NCI-H146 (cell line): ENCODE measurements at places on chromosomes 1 and 21.

- no peak for DNase-seq
Measured at GRCh38 chr21:35127026-35127425, 77.9 kb upstream of the RUNX1 start.

GRCh38 chr1:44676484-44677200 is 2.1 kb downstream of the ARMH1 start:
- DNase-seq, result no peak

DNA sequence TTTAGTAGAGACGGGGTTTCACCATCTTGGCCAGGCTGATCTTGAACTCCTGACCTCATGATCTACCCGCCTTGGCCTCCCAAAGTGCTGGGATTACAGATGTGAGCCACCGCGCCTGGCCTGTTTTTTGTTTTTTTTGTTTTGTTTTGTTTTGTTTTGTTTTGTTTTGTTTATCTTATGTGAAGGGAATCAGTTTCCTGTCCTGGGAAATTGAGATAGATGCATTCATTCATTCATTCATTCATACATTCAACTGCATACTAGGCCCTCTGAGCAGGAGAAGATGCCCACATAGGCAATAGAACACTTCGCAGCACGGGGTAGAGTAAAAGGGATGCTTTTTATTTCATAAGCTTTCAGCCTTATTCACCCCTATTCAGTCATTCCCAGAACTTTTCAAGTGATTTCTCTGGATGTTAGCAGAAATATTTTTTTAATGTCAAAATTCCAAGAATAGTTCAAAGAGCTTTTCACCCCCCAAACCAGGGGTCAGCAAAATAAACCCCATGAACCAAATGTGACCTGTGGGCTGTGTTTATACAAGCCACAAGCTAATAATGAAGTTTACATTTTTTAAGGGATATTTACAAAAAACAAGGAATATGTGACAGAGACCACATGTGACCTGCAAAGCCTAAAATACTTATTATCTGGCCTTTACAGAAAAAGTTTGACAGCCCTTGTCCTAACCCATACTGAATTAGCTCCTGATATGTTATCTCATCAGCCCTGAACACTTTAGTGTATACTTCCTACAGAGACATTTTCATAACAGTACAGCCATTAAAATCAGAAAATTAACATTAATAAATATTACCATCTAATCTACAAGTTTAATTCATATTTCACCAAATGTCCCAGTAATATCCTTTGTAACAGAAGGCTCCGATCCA is 127.1 kb downstream of the MAST2 start:
- no peak for DNase-seq

- no peak for DNase-seq
Measured at GRCh38 chr1:154337253-154337894, 12.0 kb downstream of the ATP8B2 start.

GRCh38 chr1:30615076-30615795 is 108.1 kb downstream of the MATN1 start:
- DNase-seq, result no peak

GRCh38 chr1:173669491-173669941 is at the start of gene ANKRD45:
ANKRD45 (minus strand) TSS chr1:173669851; CDS start chr1:173659418, 10,433 bp downstream.
- no peak for DNase-seq

GRCh38 chr1:210587566-210587965 is 258.9 kb downstream of the HHAT start:
- no peak for DNase-seq

DNA sequence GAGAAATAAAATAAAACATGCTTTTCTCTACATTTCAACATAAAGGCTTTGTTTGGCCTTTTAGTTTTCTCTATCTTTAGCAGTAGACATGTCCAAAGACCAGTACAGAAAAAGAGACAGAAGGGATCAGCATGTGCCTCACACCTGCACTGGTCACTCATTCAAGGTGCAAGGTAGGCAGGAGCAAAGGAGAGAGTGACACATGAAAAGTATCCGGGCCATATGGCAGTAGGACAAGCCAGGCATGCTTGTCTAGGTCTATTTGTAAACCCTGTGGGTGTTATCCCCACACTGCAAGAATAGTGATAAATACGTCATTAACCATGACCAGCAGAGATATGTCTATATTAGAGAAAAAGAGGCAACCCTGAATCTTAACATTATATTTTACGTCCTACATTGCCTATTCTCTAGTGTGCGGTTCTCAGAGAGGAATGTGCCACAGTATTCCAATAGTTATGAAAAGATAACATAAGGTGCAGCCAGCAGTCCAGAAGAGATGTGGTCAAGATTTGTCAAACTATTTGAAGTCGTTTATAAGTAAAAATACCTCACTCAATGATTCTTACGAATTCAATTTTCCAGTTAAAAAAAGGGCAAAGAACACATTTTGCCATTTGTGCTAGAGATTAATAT is 32.1 kb downstream of the PRRX1 start:
- no peak for DNase-seq

DNA sequence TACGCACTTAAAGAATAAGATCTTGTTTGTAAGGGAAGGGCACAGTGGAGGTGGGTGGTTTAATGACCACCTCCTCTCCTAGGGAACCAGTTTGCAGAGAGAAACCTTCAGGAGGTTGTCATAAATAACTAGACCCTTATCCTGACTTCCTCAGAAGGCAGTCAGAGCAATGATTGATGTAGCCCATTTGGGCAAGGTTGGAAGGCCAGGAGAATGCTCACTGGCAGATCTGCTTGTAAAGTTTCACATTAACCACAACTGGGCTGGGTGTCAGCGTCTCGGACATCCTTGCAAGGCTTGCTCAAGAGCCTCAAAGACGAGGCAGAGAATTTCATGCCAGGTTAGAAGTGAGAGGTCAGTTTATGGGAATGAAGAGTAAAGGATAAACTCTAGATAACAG is 87.6 kb upstream of the TRABD2B start:
- DNase-seq, result no peak

DNA sequence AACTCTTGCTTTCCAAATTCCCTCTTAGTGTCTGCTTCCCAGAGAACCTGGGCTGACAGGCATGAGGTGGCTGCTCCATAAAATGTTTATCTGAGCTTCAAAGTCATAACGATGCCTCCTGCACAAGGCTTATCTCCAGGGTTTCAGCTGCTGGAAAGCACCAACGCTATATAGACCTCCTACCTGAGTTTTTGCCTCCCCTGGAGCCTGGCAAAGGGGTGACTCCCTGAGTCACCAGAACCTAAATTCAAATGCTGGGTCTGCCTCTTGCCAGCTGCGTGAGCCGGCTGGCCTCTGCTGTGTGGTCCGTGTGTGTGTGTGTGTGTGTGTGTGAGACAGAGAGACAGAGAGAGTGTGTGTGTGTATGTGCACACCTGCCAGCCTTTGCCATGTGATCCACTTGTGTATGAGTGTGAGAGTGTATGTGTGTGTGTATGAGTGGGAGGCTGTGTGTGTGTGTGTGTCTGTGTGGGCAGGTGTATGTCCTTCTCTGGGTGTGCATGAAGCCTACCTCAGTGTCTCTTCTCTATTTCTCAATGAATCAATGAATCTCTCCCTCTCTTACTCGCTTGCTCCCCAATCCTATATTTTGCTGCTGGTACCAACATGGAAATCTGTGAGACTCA is 714.9 kb downstream of the MATN1 start:
- DNase-seq, result no peak

DNA sequence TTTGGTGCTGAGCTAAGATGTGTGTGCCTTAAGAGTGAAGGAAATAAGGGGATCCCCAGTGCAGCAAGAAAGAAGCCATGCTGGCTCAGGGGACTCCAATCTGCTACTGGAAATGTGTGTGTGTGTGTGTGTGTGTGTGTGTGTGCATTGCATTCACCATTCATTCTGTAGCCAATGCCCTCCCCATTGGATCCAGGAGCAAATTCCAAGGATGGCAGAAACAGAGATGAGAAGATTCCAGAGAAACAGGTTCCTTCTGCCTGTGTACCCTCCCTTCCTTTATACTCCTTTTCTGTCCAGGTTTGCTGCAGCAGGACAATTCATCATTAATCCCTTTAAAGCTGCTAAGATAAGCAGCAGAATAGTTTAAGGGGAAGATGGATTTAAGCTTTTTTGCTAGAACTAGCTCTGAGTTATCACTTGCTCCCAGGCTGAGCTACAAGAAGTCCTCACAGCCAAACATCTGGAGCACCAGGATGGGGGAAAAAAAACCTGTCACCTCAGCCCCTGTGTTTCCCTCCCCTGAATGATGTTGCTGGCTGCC is 3.2 kb downstream of the SLC6A17 start:
- DNase-seq, result no peak

GRCh38 chr21:32539378-32539777 is 45.9 kb downstream of the TCP10L start:
- no peak for DNase-seq

GRCh38 chr1:173193639-173194038 is 13.5 kb downstream of the TNFSF4 start:
- no peak for DNase-seq

GRCh38 chr1:2257245-2257627 is 29.1 kb downstream of the SKI start:
- DNase-seq, result no peak

- DNase-seq, result peak; percentile 39
Measured at GRCh38 chr1:177256153-177257075, 85.7 kb downstream of the BRINP2 start.

DNA sequence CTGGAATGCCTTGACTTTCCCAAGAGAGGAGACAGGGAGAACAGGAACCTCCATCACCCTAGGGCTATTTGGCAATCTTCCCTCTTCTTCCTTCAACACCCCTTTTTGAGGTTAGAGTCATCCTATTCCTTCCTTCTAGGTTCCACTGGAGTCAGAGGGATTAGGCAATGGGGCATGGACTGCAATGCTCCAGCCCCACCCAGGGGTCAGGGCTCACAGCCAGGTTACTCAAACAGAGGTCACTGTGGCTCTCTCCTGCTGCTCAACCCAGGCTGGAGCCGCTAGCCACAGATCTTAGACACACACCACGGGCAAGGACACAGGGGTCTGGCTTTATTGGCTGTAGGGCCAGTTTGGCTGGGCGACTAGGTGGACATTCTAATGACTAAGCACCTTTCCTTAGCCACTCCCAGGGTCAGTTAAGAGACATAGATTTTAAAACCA is 145.5 kb upstream of the NRIP1 start:
- DNase-seq, result no peak

DNA sequence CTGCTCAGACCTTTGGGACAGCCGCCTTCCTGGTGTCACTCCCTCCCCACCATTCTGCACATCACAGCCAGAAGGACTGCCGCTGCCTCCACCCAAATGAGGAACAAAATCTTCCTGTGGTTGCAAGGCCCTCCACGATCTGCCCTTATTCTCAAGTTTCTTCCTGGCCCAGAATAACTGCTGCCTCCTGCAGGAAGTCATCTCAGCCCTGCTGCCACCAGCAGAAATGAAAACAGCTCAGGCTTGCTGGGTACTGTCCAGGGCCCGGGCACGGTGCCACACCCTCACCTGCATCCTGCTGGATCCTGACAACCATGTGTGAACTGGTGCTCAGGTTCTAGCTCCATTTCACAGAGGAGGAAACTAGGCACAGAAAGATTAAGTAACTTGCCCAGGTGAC is 2.8 kb downstream of the CLDN19 start:
- no peak for DNase-seq

DNA sequence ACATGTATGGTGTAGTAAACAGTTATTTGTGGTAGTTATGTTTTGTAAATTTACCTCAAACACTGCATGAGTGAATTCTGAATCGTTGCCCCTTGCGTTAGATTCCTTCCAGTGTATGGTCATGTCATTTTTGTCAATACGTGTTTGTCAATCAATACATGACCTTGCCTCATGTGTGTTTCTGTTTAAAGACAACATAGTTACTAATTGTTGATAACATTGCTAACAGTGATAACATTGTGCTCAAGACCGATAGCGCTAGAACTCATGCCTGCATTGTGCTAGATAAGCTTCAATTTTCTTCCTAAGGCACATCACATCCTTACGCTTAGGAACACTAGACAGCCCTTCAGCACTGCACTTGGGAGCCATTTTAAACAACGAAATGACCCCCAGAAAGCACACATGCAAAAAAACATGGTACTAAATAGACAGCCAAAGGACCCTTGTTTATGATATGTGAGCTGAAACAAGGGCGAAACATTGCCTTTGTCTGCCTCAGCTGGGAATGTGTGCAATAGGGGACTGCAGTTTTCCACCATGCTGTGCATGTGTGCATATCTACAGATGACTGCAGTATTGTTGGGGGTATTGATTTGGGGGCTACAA is 37.3 kb downstream of the MRPS6 start:
- no peak for DNase-seq

GRCh38 chr21:33761441-33762036 is 119.2 kb downstream of the ITSN1 start:
- DNase-seq, result no peak

GRCh38 chr1:14259191-14259757 is 339.2 kb upstream of the KAZN start:
- no peak for DNase-seq

- no peak for DNase-seq
Measured at GRCh38 chr1:7519861-7520395, 251.2 kb upstream of the VAMP3 start.

DNA sequence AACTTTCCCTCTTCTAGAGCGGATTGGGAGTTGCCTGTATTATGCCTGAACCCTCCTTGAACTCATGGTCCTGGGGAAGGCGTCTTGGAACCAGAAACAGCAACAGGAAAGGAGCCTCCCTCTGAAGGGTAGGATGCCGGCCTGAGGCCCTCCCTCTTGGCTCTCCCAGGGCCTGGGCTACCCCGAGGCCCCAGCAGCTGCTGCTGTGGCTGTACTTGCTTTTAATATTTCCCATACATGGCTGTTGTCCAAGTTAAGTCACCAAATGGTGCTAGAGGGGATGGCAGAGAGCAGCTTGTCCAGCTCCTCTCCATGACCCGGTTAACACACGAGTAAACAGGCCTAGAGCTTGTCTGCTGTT is 10.5 kb downstream of the CHRNB2 start:
- DNase-seq, result no peak

GRCh38 chr21:43786300-43786806 is 3.0 kb upstream of the RRP1 start:
- no peak for DNase-seq

DNA sequence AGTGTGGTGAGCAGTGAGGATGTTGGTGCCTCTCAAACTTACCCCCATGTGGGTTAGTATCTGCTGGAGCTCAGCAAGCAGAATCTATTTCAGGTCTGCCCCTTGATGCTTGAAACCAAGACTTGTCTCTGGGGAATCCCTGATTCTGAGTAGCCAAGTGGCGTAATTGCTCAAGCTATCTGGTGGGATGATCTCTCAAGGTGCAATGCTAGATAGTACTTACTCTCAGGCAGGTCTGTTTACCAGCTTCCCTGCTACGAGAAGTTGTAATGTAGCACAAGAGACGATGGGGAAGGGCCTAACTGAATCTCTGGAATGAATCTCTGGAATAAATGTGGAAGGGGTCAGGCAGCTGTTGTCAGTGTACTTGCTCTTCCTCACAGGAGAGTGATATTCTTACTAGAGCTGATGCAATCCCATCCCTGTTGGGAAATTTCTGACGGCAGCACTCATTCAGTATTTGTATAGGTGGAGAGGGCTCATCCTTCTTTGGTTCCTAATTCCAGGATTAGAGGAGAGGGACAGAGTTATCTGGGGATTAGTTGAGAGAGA is 65.4 kb downstream of the MACF1 start:
- DNase-seq, result no peak

- DNase-seq, result no peak
Measured at GRCh38 chr1:84259989-84260388, 41.5 kb upstream of the SAMD13 start.
